Kidney epithelial cell (primary cell): ENCODE measurements at places on chromosomes 2 and 18. TPM values are rescaled to one million over a fixed set of nuclear protein-coding genes. Genes with fewer than 3 reads are reported as not detected.

Gene ARHGAP25
- total RNA-seq, result 0.08 TPM in 1 of 2 replicates, not detected in the other

Gene C2orf80
- not detected in 2 replicates for total RNA-seq

Gene CYRIA
- 3.0 and 4.2 TPM in 2 replicates for total RNA-seq

Gene TMEM163
- 1.9 and 2.4 TPM in 2 replicates for total RNA-seq

Gene CCDC102B
- total RNA-seq, result 0.54 and 1.6 TPM in 2 replicates

Gene MERTK
- total RNA-seq, result 2.7 and 4.1 TPM in 2 replicates

Gene GKN2
- not detected in 2 replicates for total RNA-seq

Gene ASTL
- total RNA-seq, result not detected in 2 replicates

Gene TANC1
- 18.5 and 21.3 TPM in 2 replicates for total RNA-seq
